Mesothelial cell of epicardium (in vitro differentiated cells): ENCODE measurements at places on chromosomes 2 and 18. TPM values are rescaled to one million over a fixed set of nuclear protein-coding genes. Genes with fewer than 3 reads are reported as not detected.
A peak's percentile ranks its signal among the peaks of the same experiment; 100 is the strongest.

DPYSL5 gene
- 2.5 to 2.8 TPM (median 2.8 TPM) in 3 replicates for total RNA-seq

- DNase-seq: no peak
Observed at GRCh38 chr2:20670315-20671035, 3.5 kb downstream of the GDF7 start.

- no peak for DNase-seq
Observed at GRCh38 chr2:219087848-219088247, 27.1 kb upstream of the IHH start.

GRCh38 chr2:179129574-179130238, 79.8 kb upstream of the CCDC141 start:
- DNase-seq: no peak

CCDC178 gene
- 3.0 to 3.9 TPM (median 3.1 TPM) in 3 replicates for total RNA-seq

DPP4 gene
- total RNA-seq: 7.2 to 8.2 TPM (median 7.6 TPM) in 3 replicates

GALR1 gene
- total RNA-seq: not detected in 3 replicates

- DNase-seq: peak; percentile 58
Observed at GRCh38 chr18:45384137-45384961, 230.9 kb upstream of the SLC14A2 start.

GRCh38 chr18:61352611-61353010, 19.4 kb downstream of the CDH20 start:
- no peak for DNase-seq

- no peak for DNase-seq
Observed at GRCh38 chr2:159179696-159180095, 106.8 kb downstream of the WDSUB1 start.

DNA sequence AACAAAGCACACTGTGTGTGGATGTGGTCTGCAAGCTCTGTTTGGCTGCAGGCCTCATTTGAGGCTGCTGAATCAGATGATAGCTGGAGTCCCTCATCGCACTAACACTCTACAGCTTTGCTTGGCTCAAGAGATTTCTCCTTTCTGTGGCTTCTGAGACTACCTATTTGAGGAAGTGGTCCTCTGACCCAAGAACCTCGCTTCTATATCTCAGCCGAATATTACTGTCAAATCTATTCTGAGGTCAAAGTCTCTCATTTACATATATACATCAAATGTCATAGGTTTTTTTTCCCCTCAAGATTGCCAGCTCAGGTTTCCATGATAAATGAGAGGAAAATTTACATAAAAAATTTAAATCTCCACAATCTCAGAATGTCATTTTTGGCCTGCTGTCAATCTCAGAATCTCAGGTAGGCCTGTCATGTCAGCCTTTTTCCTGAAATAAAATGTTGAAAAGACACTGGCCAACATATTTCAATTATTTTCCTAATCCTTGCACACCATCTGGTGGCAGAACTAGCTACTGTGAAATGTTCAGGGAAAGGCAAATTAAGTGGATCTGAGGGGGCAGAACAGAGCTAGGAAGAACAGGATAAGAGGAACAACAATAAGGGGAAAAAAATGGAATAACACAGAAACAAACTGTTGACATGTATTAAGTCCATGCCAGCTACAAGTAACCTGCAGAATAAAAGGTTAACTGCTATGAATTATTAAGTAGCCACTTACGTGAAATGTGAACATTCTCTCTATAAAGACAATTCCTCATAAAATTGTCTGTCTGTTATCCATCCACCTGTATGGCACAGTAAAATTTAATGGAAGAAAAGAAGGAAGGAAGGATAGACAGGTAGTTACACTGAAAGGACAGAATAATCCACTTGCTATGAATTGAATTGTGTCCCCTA, 39.3 kb downstream of the AP1S3 start:
- DNase-seq: no peak

DNA sequence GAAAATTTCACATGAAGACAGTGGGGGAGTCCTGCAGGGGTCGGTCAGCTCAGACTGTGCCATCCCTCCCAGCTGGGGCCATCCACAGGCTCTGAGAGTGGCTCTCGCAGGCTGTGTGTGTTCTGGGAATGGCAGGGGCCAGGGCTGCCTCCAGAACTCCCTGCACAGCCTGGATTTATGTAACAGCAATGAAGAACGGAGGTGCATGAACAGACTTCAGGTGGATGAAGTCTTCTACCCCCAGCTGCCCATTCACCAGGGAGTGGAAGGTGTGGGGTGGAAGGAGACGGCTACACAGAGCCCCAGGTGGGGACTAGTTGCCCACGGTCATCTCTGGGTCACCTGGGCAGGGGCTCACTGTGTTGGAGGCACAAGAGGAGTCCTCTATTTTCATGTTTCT, 56.1 kb upstream of the HDAC4 start:
- no peak for DNase-seq

DNA sequence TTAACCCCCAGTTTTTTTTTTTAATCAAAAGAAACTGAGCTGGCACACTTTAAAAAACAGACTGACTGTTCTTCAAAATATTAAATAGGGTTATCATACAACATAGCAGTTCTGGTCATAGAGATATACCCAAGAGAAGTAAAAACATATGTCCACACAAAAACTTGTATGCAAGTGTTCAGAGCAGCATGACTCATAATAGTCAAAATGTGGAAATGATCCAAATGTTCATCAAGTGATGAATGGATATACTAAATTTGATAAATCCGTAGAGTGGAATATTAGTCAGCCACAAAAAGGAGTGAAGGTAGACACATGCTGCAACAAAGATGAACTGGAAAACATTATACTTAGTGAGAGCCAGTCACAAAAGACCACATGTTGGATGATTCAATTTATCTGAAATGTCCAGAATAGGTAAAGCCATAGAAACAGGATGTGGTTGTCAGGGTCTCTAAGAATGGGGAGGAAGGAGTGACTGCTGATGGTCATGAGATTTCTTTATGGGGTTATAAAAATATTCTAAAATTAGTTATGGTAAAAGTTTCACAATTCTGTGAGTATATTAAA, 5.1 kb downstream of the SMIM21 start:
- no peak for DNase-seq

DNA sequence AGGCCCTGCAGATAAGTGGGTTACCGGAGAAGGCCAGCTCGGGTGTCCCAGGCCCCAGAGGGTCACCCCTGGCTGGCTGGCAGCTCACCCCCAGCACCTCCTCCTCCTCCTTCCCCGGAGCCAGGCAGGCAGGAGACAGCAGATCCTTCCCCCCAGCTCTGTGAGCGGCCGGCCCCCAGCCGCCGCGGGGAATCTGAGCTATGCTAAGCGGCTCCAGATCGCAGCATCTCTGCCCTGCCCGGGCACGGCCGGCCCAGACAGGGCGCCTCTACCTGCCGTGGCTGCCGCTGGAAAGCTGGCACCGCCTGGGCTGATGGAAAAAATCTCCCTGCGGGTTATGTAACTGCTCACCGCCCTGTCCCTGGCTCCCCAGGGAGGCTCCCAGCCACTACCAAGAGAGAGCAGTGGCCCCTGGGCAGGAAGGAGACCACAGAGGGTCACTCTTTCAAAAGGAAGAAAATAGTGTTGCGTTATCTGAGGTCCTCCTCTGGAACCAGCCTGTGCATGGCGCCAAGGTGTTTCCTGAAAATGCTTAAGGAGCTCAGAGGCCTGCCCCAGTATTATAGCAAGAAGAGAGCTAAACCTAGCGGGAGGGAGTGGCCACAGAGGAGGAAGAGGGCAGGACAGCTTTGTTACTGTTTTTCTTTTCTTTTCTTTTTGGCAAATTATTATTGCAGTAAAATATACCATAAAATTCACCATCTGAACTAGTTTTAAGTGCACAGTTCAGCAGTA, 179.0 kb downstream of the SMAD7 start:
- no peak for DNase-seq

DNA sequence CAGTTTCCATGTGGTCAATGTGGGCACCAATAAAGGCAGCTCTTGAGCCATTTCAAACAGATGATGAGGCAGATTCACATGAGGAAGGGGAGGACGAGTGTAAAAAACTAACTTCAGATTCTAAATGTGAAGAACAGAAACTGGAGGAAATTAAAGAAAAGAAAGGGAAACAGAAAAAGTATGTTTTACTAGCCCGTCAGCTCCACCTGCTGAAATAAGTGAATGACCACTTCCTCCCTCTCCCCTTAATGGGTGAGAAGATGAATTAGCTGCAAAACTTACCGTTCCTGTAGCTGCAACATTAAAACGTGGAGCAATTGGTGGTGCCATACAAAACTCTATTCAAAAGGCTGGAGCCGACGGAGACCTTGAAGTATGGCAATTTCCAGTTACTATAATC, 203.5 kb downstream of the UXS1 start:
- no peak for DNase-seq

- no peak for DNase-seq
Observed at GRCh38 chr2:184877909-184878308, 279.6 kb downstream of the ZNF804A start.

AGXT gene
- total RNA-seq: not detected in 3 replicates

RAB17 gene
- total RNA-seq: 10.6 to 12.7 TPM (median 11.0 TPM) in 3 replicates

DNA sequence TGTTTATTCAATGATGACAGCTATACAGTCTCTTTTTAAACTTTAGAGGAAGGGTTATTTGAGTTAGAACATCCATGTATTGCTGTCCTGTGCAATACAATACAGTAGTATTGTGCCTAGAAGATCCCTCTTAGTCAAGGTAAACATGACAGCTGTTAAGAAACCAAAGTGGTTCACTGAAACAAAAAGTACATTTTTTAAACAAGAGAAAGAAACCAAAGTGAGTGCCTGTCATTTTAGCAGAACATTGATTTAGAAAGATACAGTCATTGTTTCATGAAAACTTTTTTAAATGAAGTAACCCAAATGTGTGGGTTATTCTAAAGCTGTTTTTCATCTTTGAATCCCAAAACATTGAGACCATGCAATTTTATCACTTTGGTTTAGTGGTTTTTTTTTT, 15.5 kb downstream of the ITPRID2 start:
- DNase-seq: no peak
